ENCODE measurements at places on chromosomes 3 and 15.

- no peak for DNase-seq
These were observed 14.0 kb downstream of the NANOGP8 start for GRCh38 chr15:35071106-35071505.

DNA sequence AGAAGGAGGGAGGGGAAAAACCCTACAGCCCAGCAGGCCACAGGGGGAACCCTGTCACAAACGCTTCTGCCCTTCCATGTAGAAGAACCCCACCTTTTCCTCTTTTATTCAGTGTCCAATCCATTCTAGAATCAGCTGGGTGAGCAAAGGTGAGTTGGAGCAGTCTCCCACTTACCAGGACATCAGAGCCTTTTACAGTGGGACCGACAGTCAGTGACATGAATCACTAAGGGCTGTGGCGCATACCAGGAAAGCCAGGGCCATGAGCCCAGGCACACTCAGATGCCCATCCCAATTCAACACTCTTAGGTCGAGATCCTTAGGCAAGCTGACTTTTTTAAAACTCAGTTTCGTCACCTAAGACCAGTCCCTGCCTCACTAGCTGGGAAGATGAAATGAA lies 146.1 kb downstream of the AQP9 start:
- DNase-seq, result no peak

DNA sequence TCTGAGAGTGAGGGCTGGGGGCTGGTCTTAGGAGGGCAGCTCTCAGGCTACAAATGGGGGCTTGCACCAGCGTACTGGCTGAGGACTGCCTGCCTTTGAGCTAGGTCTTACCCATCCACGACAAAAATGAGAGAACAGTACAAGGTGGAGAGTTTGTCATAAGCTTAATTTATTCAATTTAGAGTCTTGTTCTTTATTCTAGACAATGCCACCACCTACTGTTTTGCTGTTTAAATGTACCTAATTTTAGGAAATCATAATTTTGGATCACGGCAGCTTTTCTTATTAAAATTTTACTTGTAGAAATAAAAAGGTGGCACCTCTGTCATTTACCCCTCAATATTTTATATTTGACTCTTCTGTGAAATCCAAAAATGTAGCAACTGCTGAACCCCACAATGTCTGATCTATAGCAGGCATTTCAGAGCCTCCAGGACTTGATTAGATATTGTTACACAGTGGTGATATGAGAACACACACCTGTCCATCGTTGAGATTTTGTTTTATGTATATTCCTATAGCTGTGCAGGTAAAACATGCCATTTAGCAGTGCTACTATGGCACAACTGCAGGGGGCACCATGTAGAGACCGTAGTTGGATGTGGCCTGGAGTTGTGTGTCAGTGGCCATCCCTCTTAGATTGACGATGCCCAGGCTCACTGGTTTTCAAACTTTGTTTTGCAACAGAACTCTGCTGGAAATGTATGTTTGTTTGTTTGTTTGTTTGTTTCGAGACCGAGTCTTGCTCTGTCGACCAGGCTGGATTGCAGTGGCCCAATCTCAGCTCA lies 88.6 kb downstream of the SLCO3A1 start:
- DNase-seq, result no peak

- no peak for DNase-seq
These were observed 9.7 kb downstream of the ERC2 start for GRCh38 chr3:56458496-56459103.

DNA sequence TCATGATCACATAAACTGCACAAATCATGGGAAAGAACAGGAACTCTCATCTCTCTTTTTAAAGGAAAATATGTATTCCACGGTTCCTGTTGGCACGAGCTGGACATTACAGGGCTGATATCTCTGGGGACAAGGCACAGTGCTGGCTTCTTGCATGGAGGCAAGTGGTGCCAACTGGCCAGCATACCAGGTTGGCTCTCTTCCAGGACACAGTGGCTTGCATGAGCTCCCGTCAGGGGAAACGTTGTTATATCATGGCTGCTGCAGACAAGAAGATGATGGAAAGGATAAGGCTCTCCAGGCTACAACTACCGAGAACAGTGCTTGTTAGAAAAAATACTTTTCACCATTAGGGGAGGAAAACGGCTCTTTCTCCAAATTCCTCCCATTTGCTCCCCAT lies 283.9 kb downstream of the RORA start:
- DNase-seq, result no peak

DNA sequence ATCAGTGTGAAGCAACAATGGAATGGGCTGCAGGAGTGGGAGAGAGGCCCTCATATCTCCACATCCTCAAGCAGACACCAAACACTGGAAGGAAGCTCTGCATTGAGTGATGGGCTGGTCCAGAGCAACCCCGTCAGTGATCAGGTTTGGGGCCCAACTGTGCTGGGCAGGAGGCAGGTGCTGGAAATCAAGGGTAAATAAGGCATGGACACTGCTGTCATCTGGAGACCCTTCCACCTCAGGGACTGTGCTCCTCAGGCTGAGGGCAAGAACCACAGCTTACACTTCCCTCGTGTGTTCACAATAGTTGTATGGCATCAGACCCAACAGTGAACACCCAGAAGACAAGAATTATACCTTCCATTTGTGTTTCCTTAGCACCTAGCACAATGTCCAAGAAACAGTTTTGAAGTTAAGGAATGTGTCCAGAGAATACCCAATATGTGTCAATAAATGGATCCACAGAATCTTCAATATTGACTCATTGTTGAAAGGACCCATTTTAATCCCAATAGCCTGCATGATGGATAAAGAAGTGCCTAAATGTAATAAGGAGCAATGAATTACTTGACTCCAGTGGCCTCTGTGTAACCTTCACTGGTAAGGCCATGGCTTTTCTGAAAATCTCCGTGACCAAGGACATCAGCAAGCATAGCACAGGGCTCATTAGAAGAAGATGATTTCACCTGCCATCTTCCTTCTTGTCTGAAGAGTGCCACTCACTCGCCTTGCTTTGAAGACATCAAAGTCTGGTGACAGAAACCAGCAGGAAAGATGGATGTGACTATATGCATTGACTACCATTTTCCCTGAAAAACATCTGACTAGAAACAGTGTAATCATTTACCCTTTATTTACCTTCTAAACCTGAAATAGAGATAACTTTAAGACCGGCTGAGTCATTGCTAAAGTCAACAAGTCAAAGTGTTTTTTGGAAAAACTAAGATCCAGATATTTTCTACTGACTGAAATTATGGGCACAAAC lies 7.0 kb upstream of the AHSG start:
- DNase-seq, result no peak

- DNase-seq, result no peak
These were observed 14.8 kb downstream of the GTPBP8 start for GRCh38 chr3:113005611-113006010.

DNA sequence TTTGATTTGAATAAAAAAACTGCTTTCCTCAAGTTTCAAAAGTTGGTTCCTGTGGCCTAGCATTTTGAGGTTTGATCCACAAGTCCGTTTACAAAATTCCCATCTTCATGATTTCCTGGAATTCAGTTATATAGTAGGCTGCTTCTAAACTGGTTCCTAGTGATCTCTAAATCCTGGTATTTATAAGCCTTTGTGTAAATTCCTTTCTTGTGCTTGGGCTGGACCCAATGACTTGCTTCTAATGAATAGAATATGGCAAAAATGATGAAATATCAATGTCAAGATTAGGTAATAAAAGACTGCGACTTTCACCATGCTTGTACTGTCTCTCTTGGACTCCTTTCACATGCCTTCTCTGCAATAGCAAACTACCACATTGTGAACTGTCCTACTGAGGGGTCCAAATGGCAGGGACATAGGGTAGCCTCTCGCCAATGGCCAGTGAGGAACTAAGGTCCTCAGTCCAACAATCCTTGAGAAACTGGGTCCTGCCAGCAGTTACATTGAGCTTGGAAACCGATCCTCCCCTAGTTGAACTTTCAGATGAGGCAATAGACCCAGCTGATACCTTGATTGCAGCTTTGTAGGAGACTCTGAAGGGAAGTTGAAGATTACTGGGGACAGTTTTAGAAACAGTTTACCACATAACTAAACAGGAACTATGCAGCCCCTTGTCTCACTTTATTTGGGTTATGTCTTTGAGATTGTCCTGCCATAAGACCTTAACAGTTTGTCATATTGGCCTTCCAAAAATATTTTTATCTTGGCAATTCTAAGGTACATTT lies 303.9 kb upstream of the TBC1D5 start:
- DNase-seq, result no peak

DNA sequence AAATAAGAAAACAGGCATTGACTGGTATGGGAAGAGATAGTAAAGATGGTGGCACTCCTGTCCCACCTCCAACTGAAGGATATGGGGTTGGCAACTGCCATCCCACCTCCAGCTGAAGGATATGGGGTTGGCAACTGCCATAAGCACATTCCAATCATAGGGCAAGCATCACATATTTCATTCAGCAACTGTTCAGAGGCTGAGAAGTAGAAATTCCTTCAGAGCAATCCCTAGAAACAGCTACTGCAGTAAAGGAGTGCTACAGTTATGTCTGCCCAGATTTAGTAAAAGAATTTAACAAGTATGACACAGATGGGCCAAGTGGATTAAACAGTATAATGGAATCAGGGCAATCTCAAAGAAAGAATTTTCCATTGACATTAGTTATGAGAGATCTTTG lies 156.8 kb downstream of the IMPG2 start:
- DNase-seq, result no peak

DNA sequence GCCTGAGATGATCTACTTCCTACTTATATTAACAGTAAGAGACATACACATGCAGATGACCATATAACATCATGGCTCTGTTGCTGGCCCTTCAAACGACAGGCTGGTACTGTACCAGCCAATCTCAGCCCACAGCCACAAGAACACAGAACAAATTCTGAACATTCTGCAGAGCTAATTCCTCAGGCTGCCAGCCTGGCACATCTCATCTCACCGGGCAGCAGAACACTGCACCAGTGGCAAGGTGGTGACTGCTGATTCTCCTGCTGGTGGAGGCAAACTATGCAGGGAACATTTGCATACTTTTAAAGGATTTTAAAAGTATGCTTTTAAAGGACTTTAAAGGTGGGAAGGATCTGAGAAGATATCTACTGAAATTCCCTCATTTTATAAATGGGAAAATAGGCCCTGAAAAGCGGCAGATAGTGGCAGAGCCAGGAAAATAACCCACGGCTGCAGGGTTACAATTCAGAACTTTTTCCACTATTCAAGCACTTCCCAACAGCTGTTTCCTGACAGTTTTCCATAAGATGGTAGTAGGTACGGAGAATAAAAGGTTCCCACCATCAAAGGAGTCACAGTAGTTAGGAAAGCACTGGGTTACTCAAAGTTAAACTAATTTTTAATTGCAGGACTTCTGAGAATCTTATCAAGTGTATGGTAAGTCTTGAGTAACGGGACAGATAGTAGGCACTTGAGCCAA lies 37.3 kb downstream of the SUMF1 start:
- DNase-seq, result no peak

DNA sequence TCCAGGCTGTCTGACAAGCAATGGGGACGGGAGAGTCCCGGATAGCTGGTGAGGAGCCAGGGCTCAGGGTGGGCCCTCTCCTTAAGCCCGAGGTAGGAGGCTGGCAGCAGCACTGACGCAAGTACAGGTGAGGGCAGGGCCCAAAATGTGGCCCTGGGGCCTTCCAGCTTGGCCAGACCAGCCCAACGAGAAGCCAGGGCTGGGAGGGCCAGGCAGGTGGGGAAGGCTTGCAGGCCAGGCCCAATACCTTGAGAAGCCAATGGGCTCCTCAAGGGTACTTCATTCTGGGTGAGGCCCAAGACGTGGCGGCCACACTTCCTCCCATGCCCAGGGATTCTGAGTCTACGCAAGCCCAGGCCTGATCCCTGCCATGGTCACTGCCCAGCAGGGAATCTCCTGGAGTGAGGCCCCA lies 37.2 kb downstream of the AMOTL2 start:
- DNase-seq, result no peak

GRCh38 chr3:160114355-160114995 lies 110.7 kb upstream of the C3orf80 start:
- DNase-seq, result no peak

DNA sequence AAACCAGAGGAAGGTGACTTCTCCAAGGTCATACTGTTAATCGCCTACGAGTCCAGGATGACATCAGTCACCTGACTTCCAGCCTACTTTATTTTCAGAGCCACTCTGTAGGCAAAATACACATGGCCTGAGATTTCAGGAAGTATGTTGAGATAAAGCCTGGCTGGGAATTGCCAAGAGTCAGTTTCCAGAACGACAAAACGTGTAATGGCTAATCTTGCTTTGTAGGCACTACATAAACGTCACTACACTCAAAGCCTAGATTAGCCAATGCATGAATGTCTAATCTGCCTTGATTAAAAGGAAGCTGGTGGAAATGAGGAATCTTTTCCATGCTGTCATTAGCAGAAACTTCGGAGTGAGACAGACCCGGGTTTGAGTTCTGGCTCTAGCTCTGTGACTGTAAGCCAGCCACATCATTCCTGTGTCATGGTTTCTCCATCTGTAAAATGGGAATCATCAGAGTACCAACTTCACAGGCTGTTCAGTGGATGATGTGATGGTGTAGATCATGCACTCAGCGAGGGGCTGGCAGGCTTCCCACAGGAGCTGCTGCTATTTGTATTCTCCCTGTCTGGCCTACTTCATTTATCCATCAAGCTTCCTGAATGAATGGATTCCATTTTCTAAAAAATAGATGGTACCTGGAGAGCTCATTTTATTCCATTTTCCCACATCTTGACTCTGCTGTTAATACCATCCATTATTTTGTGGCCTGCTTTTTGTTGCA lies 241.9 kb downstream of the XXYLT1 start:
- DNase-seq, result no peak

GRCh38 chr3:138688871-138689299 lies 80.3 kb downstream of the FAIM start:
- DNase-seq, result no peak

DNA sequence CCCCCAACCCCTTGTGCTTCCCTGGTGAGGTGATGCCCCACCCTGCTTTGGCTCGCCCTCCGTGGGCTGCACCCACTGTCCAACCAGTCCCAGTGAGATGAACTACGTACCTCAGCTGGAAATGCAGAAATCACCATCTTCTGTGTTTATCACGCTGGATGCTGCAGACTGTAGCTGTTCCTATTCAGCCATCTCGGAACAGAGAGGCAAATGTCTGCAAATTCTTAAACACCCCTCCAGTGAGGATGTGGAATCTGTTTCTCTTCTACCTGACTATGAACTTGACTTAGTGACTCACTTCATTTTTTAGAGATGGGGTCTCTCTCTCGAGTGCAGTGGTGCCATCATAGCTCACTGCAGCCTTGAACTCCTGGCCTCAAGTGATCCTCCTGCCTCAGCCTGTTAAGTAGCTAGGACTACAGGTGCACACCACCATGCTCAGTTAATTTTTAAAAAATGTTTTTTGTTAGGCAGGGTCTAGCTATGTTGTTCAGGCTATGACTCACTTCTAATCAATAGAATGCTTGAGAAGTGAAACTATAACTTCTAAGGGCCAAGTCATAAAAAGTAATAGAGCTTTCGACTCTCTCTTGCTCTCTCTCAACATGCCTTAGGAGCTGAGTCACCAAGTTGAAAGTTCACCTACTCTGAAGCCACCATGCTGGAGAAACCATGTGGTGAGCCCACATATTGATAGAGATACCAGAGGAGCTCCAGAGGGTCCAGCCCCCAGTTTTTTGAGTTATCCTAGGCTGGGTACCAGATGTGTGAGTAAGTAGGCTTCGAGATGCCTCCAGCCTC lies 11.5 kb upstream of the PARP14 start:
- no peak for DNase-seq

All from Panc1 (cell line).